Cerebellar nuclear complex (tissue), 1 donor: ENCODE measurements at places on chromosomes 12 and 14.

DNA sequence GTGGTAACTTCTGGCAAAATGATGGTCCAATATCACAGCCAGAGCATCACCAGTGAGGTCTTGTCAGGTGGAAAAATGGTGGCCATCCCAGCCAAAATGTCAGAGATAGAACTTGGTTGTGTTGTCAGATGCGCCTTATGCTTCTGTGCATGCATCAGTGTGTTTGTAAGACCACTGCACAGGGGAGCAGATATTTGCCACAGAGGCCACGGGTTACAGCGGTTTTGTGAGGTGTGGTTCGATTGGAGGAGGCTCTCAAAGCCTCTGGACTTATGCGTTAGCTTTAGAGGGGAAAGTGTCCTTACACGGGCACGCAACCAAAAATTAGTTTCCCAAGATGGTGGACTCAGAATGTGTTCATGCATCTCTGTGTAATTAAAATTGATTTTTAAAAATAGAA lies 243.8 kb downstream of the ADGRD1 start:
- DNase-seq: no peak

DNA sequence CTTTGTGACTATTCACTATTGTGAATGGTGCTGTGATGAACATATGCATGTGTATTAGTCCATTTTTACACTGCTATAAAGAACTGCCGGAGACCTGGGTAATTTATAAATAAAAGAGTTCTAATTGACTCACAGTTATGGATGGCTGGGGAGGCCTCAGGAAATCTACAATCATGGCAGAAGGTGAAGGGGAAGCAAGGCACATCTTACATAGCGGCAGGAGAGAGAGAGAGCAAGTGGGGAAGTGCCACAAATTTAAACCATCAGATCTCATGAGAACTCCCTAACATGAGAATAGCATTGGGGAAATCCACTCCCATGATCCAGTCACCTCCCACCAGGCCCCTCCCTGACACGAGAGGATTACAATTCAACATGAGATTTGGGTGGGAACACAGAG lies 90.8 kb downstream of the ATP23 start:
- no peak for DNase-seq

- no peak for DNase-seq
These were observed 22.7 kb upstream of the KRT78 start for GRCh38 chr12:52871291-52872039.

GRCh38 chr12:3078086-3078820 lies 1.1 kb downstream of the TSPAN9 start:
- no peak for DNase-seq

DNA sequence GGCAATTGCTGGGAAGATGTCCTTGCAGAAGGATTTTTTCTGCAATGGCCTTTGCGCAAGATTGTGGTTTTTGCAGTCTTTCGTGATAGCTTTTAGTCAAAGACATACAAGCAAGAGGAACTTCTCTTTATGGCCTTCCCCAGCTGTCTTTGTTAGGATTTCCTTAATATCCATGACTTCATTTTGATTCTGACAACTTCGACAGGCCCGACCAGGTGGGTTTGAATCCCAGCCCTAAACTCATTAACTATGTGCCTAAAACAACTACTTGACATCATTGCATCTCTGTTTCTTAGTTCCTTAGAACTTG lies 13.3 kb upstream of the VRK1 start:
- DNase-seq: no peak

DNA sequence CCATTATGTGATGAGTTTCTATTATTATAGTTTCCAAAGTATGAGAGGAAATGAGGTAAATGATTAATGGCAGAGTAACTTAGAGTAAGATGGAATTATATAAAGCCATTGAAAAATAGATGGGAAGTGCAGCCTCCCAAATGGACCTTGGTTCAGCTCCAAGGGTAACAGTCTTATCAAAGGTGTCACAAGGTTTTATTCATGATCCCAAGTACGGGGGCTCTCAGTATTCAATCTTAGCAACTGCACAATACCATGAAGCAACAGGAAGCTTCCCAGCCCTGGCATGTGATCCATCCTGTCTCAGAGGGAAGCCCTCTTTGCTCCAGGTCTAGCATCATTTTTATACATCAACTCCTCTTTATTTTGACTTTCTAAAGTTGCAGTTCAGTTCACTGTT lies 948.2 kb downstream of the GALC start:
- no peak for DNase-seq

- DNase-seq: no peak
These were observed 27.6 kb downstream of the SAMD4A start for GRCh38 chr14:54594537-54594936.

- no peak for DNase-seq
These were observed 508.6 kb downstream of the FLRT2 start for GRCh38 chr14:86038387-86039042.

DNA sequence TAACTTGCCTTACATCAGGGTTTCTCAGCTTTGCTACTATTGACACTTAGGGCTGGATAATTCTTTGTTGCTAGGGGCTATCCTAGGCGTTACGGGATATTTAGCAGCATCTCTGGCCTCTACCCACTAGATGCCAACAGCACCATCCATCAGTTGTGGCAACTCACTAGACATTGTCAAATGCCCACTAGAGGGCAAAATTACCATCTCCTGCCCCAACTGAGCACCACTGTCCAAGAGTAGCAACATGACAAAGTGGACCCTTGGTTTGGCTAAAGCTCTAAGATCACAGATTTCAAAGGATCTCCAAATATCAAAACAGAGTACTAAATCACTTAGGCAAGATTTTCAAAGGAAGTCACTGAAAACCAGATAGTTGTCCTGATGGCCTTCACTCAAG lies 251.7 kb upstream of the TBX3 start:
- DNase-seq: no peak

DNA sequence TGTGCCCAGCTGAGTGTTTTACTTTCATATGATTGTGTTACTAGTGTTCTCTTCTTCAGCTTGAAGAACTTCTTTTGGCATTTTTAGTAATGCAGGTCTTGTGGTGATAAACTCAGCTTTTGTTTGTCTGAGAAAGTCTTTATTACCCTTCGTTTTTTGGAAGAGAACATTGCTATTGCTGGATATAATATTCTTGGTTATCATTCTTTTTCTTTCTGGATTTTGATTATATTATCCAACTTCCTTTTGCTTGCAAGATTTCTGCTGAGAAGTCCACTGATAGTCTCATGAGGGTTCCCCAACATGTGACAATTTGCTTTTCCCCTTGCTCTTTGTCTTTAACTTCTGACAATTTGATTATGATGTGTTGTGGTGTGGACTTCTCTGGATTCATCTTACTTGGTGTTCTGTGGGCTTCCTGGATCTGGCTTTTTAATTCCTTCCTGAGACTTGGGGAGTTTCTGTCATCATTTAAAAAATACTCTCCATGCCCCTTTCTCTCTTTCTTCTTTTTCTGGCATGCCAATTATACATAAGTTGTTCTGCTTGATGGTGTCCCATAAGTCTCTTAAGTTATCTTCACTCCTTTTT lies 416.8 kb downstream of the CCDC91 start:
- no peak for DNase-seq

DNA sequence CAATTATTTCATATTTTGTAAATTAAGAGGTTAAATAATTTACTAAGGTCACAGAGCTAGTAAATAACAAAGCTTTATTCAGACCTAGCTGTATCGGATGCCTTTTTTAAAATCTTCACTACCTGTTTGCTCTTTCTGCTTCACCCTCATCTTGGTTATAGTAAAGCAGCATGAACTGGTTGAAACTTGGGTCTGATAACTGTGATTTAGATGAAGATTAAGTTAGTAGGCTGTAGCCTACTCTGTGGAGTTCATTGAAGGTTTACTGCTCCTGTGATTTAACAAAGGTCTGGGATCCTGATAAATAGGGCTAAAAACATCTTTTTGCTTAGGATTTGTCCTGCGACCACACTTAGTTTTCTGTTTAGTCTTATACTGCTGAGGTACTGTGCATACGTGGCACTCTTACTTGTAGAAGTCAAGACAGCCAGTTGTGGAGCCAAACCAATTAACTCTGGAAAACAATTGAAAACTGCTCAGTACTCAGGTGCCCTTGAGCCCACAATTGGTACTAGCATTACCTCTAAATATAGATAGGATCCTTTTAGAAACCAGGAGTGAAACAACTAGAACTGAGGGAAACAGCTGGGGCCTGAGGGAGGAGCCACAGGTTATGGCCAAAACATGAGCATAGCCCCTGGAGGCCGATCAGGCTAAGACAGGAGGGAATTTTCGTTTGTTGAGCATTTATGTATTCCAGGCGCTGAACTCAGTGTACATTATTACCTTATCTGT lies 2.3 kb downstream of the SPATS2 start:
- DNase-seq: no peak

DNA sequence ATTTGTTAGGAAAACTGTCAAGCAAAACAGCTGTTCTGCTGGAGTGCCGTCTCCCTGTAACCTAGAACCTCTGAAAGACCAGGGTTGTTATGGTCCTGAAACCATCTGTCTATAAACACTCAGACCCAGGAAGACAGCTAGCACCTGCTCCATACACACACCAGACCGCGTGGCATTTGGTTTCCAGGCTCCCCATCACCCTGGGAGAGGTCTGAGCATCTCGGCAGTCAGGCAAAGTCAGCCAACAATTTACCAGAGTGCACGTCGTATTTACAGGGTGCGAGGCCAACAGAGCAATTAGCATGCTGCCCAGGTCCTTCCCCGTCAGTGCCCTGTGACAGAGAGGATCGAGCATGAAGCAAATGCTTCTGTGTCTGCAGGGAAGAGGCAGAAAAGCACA lies 272.5 kb downstream of the SLC15A4 start:
- DNase-seq: no peak

GRCh38 chr12:94898388-94898787 lies 105.1 kb downstream of the NDUFA12 start:
- no peak for DNase-seq
